Lower leg skin (tissue), 4 donors: ENCODE measurements at places on chromosomes 7 and 10. TPM values are rescaled to one million over a fixed set of nuclear protein-coding genes. Genes with fewer than 3 reads are reported as not detected.

The PIK3CG gene
- 2.0 TPM for total RNA-seq

DNA sequence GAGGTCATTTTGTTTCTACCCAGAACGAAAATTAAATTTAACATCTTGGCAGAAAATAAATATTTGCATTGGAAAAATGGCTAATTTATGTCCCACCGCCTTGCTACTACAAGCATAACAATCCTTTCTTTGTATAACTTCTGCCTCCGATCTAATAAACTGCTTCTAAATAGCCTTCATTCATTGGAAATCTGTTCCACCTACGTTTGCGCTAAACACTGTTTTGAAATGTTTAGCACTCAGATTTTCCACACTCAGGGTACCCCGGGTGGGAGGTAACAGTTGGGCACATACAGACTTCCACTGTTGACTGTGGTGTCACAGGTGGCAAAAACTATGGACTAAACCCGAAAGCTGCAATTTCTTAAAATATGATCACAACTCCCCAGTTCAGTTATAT is 96.4 kb downstream of the FGFR2 start:
- DNase-seq: no peak

The ABCB1 gene
- 0.67 TPM for total RNA-seq

GRCh38 chr10:118978316-118978997 is 51.1 kb upstream of the NANOS1 start:
- peak; percentile 68 for DNase-seq

The FAM24B gene
- total RNA-seq: 5.3 TPM

The HOXA4 gene
- total RNA-seq: 1.6 TPM

DNA sequence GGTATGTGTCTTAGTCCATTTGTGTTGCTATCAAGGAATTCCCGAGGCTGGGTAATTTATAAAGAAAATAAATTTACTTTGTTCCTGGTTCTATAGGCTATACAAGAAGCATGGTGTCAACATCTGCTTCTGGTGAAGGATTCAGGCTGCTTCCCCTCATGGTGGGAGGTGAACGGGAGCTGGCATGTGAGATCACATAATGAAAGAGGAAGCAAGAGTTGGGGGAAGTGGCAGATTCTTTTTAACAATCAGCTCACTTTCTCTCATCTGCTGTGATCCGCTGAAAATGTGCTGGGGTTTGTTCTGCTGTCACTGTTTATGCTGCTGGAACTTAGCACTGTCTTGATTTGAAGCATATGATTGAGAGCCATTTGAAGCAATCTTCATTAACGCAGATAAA is 730.0 kb upstream of the SORCS1 start:
- DNase-seq: no peak

DNA sequence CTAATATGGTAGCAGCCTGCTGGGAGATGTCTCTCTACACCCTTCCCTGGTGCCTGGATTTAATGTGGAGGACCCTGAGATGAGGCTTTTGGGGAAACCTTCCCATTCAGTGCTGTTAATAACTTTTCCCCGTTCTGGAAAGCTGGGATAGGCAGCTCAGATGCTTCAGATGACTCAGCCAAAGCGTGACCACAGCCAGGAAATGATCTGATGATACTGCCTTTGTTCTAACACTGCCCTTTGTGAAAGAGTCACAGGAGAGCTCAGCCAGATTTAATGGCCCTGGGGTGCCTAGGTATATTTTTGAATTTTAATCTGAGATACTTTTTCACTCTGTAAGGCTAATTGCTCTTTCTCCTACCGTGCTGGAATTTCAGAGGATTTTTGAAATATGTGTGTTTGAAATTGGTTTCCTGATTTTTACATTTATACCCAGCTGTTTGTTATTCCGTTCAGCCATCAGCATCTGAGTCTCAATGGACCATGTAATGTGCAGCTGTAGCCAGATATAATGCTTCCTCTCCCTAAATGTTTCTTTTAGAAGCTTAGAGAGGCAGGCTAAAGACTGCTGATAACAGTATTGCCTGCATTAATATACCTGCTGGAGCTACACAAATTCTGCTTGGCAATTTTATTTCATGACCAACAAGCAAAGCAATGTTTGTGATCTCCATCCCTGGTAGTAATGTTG is 17.8 kb downstream of the CELF2 start:
- DNase-seq: peak; percentile 93

- DNase-seq: no peak
Measured at GRCh38 chr7:151427705-151428377, 12.1 kb downstream of the CRYGN start.

GRCh38 chr7:130365511-130366441 is 14.5 kb upstream of the CPA1 start:
- DNase-seq: no peak

The PTPN20 gene
- total RNA-seq: 2.2 TPM

The TMEM229A gene
- total RNA-seq: not detected

DNA sequence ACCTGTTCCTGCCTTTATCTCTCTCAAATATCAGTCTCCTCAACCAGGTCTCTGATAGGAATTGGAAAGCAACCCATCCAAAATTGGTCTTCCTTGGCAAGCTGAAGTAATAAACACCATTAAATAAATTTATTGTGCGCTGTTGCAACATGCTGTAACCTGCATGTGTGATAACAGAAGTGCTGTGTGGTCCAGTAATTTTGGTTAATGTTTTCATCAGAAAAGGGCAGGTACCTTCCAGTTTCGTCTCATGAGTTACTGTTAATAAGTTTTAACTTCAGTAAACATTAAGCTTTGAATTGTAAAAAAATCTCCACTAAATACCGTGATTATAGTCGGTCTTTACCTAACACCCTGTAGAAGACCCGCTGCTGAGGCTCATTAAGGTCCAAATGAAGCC is 624.7 kb downstream of the TNS3 start:
- no peak for DNase-seq

The NPTX2 gene
- 17.6 TPM for total RNA-seq

The OPN4 gene
- 0.80 TPM for total RNA-seq

The CRYGN gene
- not detected for total RNA-seq

- no peak for DNase-seq
Measured at GRCh38 chr7:91169830-91170191, 94.4 kb upstream of the FZD1 start.

DNA sequence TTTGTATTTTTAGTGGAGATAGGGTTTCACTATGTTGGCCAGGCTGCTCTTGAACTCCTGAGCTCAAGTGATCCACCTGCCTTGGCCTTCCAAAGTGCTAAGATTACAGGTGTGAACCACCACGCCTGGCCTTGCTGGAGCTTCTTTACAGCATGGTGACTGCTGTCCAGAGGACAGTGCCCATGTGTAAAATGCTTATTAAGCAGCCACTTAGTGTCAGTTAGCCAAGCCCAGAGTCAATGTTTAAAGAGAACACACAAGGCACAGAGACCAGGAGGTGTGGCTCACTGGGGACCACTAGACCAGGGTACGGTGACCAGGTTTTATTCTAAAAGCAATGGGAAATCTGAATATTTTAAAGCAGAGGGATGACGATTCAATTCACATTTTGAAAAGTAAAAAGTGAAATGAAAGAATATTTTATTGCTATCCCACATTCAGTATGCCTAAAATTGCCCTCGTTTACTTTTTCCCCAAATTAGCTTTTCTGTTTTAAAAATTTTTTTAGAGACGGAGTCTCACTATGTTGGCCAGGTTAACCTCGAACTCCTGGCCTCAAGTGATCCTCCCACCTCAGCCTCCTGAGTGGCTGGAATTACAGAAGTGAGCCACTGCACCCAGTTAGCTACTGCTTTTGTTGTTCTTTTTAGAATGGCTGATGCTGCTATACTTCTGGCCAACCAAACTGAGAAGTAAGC is 172.8 kb downstream of the NRP1 start:
- no peak for DNase-seq

DNA sequence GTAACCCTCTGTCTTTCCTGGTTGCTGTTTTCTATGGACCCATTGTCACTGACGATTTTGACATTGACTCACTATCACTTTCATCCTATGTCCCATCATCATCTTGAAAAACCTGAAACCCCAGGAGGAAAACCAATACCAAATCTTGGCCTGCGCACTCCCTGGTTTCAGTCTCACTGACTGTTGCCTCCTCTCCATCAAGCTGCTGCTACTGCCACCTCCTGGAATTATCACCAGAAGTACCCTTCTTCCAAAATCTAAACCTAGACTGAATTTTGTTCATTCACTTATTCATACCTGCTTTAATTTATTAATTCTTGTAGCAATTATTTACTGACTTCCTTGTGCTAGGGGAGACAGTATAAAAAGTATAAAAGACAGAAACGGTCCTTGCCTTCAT is 44.5 kb upstream of the ACBD5 start:
- DNase-seq: no peak

DNA sequence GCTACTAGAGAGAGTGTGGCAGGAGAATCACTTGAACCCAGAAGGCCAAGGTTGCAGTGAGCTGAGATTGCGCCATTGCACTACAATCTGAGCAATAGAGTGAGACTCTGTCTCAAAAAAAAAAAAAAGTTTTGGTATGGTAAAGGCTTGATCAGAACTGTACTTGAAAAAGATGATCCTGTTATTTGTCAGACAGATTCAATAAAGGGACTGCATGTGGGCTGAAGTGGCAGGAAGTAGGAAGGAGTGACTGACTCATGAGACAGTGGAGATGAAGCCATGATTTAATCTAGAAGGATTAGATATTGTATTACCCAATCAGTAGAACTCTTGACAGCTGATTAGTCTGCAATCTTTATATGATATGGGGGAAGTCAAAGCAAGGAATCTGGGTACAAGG is 2.7 kb upstream of the TMEM254 start:
- DNase-seq: no peak

GRCh38 chr7:132145466-132145865 is 430.8 kb downstream of the PLXNA4 start:
- DNase-seq: no peak

DNA sequence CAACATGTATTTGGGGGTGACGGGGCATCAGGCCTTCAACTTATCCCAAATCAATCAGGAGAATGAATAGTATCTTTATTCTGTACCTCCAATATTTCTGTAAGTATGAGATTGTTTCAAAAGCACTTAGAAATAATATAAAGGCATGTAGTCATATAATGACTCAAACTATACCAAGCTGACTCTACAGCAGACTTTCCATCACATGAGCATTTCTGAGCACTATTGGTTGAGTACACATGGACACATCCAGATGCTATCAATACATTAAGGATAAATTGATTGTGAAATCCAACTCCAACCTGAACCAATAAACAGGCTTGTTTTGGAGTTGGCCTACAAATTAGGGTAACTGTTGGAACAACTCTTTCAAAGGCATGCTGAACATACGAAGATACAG is 229.4 kb downstream of the SFMBT2 start:
- DNase-seq: no peak

DNA sequence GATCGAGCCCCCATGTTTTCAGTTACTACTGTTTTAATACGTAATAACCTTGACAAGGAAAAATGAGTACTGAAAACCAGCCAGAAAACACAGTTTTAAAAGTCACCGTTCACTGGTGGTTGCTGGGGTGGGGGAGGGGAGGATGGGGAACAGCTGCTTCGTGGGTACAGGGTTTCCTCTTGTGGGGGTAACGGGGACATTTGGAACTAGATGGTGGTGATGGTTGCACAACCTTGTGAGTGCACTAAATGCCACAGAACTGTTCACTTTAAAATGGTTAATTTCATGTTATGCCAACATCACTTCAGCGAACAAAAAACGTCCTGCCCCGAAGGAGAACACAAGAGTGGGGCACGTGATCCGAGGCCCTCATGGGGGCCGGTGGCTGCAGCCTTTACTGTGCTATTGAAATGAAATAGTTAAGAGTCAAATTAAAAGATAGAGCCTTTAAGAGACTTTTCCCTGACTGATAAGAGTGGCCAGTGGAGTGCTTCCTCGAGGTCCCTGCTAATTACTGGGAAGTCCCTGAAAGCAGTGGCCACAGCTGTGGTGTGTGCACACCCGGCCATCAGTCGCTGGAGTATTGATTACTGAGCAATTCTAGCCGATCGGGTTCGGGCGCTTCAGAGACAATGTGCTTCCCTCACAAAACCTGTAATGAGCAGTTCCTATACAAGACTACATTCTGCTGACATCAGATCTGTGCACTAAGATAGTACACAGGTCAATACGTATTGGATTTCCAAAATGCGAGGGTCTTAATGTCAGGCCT is 80.3 kb downstream of the EBF3 start:
- no peak for DNase-seq

The LIPM gene
- 30.4 TPM for total RNA-seq

DNA sequence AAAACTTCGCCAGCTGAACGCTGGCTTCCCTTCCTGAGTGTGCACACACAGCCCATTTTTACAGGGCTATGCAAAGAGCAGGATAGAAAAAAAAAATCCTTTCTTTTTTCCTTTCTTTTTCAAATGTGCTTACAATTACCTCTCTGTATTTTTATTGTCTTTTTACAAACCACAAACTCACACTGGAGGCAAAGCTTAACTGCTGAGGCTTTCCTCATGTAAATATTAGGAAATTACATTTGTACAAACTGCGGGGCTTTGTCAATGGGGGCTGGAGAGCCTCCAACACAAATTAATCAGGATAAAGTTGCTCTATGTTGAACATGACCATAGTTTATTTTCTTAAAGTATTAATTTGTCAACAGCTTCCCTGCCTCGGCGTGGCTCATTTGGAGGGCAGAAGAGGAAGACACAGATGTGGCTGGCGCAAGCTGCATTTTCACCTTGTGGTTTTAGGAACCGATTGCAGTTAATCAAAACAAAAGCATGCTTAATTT is 411.7 kb upstream of the MKI67 start:
- DNase-seq: no peak

The PPP1R9A gene
- total RNA-seq: 2.7 TPM

DNA sequence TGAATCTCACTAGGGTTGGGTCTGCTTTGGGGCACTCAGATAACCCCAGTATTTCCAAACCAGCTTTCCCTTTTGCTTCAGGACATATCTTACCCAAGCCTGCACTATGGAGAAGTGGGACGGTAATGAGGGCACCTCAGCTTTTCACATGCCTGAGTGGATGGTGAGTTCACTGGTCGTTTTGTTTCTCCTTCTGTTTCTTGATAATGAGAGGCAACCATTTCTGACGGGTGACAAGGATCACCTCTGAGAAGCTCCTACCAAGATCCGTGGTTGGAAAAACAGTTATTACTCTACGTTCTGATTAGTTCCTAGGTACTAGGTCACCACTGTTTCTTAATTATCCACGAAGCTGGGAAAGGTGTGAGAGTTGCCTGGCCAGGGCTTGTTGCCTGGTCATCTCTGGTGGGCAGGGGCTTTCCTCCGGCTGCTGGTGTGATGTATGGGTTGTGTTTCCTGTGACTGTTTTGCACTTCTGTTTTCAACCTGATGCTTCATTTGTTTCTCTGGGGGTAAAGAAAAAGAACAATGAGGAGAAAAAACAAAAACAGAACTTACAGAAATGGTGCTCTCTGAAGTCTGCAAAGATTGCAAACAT is 65.7 kb upstream of the STRIP2 start:
- DNase-seq: no peak

The LIPK gene
- 20.6 TPM for total RNA-seq

The HABP2 gene
- total RNA-seq: 0.10 TPM
